Activated CD4-positive, alpha-beta T cell treated with anti-CD3 and anti-CD28 coated beads, Interleukin-2, Interleukin-6, amounts not matched to agents 100 ng/mL and 50 ng/mL, durations not matched to agents 16 hours and 8 hours (primary cell): ENCODE measurements at places on chromosomes 7 and 10.
A peak's percentile ranks its signal among the peaks of the same experiment; 100 is the strongest.

DNA sequence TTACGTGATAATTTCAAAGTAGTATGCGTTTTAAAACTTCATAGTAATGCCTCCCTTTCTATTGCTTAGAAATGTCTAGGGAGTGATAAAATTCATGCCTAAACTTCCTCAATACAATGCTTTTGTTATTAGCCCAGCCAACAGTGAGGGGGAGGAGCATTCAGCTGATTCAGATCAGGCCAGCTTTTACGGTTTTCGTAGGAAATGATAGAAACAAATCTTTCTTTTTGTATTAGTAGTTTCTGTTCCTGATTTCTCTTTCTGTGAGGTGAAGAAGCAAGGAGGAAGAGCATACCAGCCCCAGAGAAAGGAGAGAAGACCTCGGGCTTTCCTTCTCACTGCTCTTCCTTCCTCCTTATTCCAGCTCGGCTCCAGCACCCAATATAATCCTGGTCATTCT lies 35.2 kb upstream of the ITPRID1 start:
- no peak for DNase-seq

DNA sequence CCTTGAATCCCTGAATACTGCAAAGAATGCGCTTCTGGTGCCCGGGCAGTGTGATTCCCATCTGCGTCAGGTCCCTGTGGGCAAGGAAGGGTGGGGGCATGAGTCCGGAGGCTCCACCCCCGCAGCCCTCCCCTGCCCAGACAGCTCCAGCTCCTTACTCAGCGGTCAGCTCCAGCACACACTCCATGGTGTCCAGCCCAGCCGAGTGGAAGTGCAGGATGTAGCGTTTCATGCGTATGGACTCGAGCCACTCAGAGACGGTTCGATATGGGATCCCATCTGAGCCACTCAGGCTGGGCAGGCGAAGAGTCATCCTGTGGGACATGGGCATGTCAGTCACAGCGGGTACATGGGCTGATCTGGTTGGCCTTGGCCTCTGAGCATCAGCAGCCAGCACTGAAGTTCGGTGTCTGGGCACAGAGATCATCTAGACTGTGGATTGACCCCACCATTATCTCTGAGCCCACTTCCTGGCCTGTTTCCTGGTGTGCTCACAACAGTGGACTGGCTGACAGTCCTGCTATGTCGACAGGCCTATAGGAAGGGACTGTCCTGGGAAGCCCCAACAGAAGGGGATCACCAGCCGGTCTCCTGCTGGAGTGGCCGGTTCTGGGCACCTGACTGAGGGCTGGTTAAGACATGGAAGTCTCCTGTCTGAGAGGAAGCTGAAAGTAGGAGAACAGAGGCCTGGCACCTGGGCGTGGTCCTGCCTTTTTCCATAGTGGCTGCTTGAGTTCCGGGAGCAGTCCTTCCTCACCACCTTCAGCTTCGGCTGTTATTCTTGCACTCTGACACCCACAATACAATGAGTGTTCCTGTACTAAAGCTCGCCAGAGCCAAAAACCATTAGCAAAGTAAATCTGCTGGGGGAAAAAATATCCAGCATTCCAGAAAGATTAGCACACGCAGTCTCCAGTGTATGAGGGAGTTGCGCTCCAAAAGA lies 10.6 kb downstream of the ZYX start:
- DNase-seq: no peak

- peak; percentile 88 for DNase-seq
Measured at GRCh38 chr7:135980665-135981180, 3.6 kb upstream of the MTPN start.

GRCh38 chr10:24272374-24272773 lies 63.4 kb downstream of the KIAA1217 start:
- no peak for DNase-seq

GRCh38 chr10:37856881-37857286 lies 526 bp downstream of the ZNF248 start:
- peak; percentile 35 for DNase-seq
